Ascending aorta (tissue), 2 donors: ENCODE measurements at places on chromosomes 4 and X.

- no peak for DNase-seq
Measured at GRCh38 chr4:23631255-23631950, 258.4 kb downstream of the PPARGC1A start.

DNA sequence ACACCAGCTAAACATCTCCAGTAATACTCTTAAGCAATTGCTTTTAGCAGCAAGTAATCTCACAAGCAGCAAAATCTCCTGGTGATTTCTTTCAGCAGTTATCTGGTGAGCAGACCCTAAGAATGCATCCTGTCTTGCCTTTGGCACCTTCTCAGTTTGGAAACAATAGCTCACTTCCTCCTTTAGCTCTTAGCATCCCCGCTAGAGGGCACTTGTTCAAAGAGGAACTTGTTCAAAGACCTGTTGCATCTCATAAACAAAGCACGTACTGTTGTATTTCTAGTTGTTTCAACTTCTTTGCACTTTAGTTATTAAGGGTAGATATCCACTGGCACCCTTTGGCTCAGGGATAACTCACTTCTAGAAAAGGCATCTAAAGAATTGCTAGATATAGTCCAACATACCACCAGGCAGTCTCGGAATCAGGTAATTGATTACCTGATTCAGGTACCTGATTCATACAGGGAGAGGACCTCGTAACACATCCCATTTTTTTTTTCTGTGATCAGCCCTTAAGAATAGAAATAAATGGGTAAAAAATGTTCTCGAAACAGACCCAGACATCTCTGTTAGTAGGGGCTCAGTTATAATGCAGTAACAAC is 81.9 kb upstream of the QRFPR start:
- DNase-seq = no peak

DNA sequence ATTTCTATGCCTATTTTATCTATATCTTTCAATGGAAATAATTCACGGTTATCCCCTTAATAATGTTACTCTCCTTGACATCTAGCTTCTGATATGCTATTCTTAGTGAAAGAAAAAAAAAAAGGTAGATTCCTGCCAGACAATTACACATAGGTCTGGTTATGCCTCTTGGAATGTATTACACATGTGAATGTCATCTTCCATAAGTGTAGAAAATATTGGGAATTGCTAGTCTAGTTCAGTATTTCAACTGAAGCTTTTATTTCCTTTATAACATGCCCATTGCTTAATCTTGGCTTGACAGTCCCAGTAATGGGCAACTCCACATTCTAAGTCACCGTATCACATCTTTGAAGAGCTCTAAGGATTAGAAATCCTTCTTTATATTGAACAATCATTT is 25.4 kb upstream of the PPP1R2C start:
- DNase-seq = no peak

DNA sequence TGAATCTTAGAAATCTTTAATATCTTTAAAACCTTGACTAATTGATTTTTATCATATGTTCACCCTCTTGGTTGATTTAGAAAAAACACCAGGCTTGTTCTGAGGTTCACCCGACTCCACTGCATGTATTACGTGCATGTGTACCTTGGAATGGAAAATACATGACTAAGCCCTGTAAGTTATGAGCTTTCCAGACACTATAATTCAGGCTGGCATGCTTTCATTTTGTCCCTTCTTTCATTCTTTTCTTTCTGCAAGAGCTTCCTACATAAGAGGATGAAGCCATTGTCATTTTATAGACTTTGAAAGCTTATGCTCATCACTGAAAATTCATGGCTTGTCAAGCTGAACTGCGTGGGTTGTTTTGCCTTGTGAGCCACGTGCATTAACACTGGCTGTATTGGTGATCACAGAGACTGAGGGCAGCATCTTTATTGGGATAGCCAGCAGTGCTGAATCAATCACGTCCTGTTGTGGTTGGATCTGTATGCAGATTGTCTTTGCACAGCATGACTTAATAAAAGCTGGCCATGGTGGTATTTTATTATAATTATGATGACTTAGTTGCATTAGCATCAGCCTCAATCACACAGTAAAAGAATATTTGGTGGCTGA is 141.9 kb downstream of the SLIT2 start:
- DNase-seq = no peak

- no peak for DNase-seq
Measured at GRCh38 chr4:14977830-14978229, 24.5 kb upstream of the CPEB2 start.

DNA sequence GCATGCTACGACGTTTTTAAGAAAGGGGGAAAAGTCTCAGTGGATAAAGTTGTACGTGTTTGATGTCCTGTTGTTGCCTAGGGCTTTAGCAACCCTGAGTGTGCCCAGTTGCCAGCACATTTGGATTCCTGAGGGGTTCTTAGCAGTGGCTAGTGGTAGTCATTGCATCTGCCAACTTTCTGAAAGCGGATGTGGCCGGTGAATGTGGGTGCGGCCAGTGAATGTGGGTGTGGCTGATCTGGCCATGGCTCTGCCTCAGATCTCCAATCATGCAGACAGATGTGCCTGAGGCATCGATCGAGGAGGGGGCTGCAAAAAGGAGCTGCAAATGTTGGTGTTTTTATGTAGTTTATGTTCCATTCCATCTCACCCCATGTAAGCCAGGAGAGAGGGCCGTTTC is 41.5 kb upstream of the FAT1 start:
- DNase-seq = no peak

DNA sequence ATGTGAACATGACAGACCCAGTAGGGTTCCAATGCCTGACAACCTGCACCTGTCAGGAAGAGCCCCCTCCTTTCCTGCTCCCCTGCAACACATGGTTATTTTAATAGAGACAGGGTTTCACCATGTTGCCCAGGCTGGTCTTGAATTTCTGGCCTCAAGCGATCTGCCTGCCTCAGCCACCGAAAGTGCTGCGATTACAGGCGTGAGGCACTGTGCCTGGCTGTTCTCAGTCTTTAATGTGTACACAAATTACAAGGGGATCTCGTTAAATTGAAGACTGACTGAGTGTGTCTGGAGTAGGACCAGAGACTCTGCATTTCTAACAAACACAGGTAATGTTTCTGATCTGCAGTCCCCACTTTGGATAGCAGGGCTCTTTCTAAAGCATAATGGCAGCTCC is 55.4 kb downstream of the NPNT start:
- no peak for DNase-seq

DNA sequence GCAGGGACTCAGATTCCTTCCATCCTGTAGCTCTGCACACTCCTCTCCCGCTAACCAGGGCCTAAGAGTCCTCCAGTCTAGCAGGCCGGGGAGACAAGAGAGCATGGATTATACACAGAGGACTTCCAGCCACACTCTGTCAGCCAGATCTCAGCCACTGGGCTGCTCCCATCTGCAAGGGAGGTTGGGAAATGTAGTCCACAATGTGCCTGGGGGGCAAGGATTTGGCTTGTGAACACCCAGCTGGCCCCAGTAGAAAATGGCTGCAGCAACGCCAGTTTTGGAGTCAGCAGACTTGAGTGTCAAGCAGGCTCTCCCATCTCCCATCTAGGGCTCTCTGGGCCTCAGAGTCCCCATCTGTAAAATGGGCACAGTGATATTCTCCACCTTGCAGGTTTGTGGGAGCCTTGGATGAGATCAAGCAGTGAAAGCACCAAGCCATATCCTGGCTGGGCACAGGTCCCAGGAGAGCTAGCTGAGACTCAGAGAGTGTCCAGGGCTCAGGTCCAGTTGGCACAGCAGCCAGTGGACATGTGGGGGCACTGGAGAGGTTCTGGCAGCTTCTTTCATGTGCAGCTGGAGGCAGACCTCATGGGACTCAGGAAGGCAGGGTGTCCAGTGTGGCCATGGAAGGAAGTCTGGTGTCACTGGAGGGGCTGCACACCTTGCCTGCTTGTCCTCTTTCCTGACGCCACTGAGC is 14.6 kb downstream of the PSAPL1 start:
- peak; percentile 28 for DNase-seq

GRCh38 chrX:44253575-44253942 is 89.9 kb downstream of the EFHC2 start:
- no peak for DNase-seq

GRCh38 chr4:121764702-121765367 is at the start of gene SMIM43:
SMIM43 (minus strand) TSS chr4:121765164; CDS start chr4:121765105, 59 bp downstream.
- no peak for DNase-seq

- DNase-seq = peak; percentile 11
Measured at GRCh38 chrX:41085512-41085877, 250 bp downstream of the USP9X start.

- DNase-seq = no peak
Measured at GRCh38 chrX:8897259-8897658, 96.1 kb upstream of the FAM9A start.

DNA sequence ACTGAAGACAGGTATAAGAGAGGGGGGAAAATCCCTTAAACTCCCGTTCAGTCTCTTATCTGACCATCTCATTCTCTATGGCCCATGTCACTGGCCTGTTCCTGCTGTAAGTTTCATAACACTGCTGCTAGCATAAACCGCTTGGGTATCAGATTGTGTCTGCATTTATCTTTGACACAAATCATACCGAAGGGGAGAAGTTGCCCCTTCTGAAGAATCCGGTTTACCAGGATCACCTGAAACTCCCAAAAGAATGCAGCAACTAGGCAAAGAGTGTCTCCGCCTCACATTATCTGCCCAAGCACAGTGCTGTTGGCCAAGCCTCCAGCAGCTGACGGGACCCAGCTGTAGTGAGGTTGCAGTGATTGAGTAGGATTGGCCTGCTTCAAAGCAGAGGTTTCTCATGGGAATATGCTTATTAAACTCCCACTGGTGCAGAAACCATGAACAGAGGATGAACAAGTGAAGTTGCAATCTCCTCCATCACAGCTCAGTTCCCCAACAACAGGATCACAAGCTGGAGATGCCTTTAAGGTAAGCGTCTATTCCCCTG is 71.3 kb upstream of the PUDP start:
- DNase-seq = no peak

DNA sequence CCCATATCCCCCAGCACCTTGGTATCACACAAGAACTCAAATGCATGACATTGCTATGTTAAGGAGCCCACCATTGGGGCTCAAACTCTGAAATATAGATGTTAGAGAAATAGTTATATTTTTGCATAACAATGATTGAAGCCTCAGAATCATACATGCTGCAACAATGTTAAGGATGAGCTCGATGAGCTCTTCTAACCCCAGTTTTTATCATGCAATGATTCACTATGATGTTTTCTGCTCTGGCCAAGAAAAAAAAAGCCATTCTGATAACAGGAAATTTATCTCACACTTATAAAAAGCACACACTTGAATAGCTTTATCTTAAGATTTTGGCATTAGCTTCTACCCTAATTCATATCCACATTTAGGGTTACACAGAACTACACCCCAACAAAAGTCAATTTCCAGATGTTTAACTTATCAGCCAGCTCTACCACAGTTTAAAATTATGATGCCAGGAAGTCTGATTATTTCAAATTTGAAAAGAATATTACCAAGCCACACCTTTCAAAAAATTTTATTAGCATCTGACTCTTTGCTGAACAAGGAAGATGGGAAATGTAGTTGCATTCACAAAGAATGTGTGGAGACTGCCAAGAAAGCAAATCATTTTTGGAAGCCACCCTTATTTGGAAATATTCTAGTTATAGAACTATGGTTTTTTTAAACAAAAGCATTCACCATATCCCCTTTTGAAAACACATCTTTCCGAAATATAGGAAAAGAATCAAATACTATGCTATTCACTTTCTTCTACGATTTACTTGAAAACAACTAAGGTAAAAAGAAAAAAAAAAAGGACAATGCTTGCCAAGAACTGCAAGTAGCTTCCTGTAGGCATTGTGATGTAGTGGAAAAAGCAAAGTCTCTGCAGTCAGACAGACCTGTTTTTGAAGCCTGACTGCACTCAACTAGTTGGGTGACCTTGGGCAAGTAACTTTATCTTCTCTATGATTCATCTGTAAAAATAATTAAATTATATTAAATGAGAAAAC is 100.8 kb upstream of the PLS3 start:
- no peak for DNase-seq

DNA sequence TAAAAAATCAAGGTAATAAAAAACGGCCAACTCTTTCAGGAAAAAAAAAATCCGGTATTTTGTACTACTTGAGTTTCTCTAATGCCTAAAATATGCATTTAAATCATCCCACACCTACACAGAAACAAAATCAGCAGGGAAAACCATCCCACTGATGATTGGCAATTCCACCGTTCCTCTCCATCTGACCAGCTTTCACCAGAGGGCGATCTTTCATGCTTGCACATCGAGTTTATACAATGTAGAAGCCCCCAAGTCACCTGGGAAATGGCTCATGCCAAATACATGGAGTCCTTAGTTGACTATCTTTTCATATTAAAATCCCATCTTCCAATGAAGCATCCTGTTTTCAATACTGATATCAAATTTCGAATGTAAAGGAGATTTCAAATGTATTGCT is 69.2 kb downstream of the PTCHD1 start:
- DNase-seq = no peak

GRCh38 chr4:74953647-74954046 is 20.7 kb downstream of the PARM1 start:
- DNase-seq = no peak

DNA sequence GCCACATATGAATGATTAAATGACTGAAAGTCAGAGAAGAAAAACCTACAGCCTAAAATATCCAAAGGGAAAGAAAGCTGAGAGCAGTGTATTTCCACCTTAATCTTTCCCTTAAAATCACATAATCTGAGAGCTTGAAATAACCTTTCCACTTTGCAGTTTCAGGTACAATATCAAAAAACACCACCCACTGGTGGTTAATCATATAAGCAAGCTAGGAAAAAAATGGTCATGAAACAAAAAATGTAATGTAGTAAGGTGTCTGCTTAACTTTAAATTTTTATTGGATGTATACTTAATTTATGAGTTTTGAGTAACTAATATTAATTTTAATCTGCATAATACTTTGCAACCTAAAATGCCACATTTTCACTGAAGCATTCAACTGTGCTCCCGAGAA is 3.2 kb downstream of the PRDM5 start:
- no peak for DNase-seq

- no peak for DNase-seq
Measured at GRCh38 chr4:77308843-77309242, 151.8 kb downstream of the CCNG2 start.

- DNase-seq = no peak
Measured at GRCh38 chr4:36979533-36979932, 265.0 kb upstream of the NWD2 start.

DNA sequence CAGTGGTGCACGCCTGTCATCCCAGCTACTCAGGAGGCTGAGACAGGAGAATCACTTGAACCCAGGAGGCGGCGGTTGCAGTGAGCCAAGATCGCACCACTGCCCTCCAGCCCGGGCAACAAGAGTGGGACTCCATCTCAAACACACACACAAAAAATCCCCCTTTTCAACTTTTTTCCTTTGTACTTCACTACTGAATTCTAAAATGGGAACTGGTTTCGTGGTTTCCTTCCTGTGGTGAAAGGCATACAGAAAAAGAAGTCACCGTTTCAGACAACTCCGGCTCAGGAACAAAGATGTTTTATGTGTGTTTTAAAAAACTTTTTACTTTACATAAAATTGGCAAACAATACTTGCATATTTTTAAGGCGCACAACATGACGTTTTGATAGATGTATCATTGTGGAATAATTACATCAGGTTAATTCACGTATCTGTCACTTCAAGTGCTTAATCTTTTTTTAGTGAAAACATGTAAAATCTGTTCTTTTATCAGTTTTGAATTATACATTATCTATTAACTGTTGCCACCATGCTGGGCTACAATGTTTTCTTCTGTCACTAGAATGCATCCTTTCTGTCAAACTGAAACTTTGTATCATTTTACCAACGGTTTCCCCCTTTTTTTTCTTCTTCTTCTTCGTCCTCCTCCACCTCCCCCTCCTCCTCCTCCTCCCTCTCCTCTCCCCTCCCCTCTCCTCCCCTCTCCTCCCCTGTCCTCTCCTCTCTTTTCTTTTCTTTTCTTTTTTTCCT is 186.0 kb downstream of the CRLF2 start:
- no peak for DNase-seq

GRCh38 chr4:85500110-85500867 is 25.3 kb downstream of the ARHGAP24 start:
- no peak for DNase-seq
